ENCODE measurements at places on chromosomes 4 and X.
A peak's percentile ranks its signal among the peaks of the same experiment; 100 is the strongest.

DNA sequence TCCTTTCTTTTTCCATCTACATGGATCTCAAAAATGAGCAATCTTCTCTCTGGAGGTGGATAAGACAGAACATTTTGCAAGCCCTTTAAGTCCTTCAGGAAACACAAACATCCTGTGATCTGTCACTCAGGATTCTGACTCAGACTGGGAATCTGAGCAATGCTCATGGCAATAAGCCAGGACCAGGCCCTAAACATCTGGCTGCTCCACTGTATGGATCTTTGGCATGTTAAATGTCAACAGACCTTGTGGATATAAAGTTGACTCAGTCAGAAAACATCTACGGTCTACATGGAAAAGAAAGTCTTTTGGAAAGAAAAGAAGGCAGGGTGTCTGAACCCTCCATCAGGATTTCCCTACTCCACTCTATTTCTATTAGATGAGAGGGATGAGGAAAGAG lies 17.8 kb upstream of the CHIC2 start:
- no peak for DNase-seq

- no peak for DNase-seq
Measured at GRCh38 chr4:66223068-66223703, 552.9 kb upstream of the EPHA5 start.

DNA sequence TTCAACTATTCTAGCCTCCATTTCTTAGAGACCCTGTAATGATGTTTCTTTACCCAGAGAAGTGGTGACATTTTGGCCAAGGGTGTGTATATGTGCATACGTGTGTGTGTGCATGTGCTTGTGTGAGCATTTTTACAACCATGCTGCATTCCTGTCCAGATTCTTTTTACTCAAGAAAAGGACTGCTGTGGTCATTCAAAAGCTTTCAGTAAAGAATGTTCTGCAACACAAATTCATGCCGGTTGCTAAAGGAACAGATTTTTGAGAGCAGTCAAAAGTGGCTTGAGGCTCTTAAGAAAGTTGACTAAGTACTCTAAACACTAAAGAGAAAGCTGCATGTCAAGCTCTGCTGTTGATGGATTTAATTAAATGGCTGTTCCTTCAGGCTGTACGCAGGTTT lies 65.0 kb upstream of the FMR1 start:
- DNase-seq = no peak

GRCh38 chr4:99394896-99395295 lies 40.2 kb downstream of the ADH7 start:
- no peak for DNase-seq

GRCh38 chr4:15006416-15007024 lies 4.2 kb downstream of the CPEB2 start:
- DNase-seq = no peak

GRCh38 chr4:172830295-172830764 lies 338.3 kb upstream of the GALNT7 start:
- peak; percentile 20 for DNase-seq

GRCh38 chr4:22522206-22522605 lies 6.3 kb upstream of the ADGRA3 start:
- no peak for DNase-seq

GRCh38 chr4:845836-846251 lies 19.9 kb upstream of the CPLX1 start:
- no peak for DNase-seq

GRCh38 chr4:170009291-170009690 lies 16.9 kb downstream of the MFAP3L start:
- no peak for DNase-seq

GRCh38 chr4:6957148-6957520 lies 47.5 kb downstream of the TBC1D14 start:
- DNase-seq = no peak

GRCh38 chrX:146238173-146238572 lies 420.5 kb downstream of the SLITRK2 start:
- DNase-seq = no peak

DNA sequence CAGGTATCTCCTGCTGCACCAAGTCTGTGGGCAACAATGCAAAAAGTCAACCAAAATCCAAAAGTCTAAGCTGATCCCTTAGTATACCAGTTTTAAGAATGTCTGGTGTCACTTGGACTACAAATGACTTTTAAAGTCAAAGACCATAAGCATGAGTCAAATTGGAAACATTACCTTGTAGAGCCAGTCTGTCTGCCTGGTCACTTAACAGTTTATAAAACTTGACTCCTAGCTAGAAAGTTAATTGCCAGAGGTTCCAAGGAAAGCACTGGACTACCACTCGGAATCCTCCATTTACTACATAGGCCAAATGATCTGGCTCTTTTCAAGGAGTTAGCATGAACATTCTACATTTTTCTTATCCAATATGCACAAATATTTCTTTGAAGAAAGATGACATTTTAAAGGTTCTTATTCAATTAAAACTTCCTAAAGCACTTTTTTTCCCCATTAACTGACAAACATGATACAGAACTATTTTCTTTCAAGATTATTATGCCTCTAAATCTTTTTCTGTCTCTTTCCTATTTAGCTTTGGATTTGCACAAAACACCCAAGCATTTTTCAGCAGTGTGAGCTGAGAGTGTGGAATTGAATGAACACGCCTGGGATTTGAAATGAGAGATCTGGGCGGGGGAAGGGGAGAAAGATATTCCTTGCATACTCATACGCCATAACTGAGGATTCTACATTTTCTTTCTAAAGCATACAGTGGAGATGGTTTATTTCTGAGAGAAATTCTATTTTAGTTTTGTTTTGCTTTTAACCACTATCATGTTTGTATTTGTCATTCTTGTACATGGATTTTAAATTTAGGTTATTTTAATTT lies 188.4 kb downstream of the SHROOM3 start:
- DNase-seq = no peak

DNA sequence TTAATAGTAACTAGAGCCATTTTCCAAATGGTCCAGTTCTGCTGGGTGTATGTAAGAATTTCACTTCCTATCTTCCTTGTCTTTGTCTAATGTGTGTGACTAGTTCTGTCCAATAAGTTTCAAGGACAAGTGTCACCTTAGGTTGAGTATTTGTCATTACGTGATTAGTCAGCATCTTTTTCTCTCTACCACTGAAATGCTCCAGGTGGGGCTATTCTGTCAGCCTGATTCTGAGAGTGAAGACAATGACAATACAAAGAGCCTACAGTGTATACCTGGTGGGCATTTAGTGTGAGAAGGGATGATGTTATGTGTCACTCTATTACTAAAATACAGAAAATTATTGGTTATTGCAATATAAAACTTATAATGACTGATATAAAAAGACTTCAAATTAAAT lies 876.3 kb downstream of the C4orf33 start:
- no peak for DNase-seq

DNA sequence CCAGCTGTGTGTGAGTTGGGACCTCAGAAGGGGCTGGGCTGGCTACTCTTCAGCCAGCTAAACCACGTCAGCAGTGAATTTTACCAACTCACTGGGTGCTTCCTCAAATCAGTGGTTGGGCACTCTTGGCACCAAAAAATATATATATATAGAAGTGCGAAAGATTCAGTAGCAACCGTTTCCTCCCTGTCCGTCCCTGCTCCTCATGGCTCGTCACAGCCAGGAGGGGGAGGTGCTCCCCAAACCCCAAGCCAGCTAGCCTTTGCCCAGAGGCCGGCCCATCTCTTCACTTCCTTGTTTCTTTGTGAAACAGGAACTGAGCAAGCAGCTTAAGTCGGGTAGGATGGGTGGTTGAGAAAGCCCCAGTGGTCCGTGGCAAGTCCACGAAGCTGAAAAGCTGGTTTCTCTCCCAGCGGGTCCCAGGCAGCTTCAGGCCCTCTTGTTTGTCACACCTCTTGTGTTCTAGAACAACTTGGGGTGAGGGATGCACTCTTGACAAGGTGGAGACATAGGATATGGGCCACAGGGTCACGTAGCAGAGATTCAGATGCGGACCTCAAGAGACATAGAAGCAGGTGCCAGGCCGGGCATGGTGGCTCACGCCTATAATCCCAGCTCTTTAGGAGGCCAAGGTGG lies 6.8 kb upstream of the SASH3 start:
- no peak for DNase-seq

DNA sequence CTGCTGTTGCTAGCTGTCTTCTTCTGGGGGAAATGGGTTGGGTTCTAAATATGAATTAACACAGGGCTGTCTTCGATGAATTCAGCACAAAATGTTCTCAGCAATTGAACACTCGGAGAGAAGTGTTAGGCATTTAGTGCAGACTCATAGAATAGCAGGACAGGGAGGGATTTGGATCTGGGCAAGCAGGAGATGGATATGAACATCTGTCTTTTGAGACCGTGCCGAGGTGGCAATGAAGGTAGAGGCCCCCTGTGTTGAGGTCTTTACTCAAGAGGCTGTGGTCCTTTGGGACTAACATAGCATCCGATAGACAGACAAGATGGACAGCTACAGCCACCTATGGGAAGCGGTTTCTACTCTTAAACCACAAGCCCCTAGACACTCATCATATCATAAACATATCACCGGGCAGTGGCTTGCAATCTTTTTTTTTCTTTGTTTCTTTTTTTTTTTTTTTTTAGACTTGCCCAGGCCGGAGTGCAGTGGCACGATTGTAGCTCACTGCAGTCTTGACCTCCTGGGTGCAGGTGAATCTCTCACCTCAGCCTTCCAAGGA lies 6.7 kb downstream of the CD99 start:
- DNase-seq = no peak

GRCh38 chrX:40144576-40144975 lies 46.8 kb upstream of the BCOR start:
- no peak for DNase-seq

DNA sequence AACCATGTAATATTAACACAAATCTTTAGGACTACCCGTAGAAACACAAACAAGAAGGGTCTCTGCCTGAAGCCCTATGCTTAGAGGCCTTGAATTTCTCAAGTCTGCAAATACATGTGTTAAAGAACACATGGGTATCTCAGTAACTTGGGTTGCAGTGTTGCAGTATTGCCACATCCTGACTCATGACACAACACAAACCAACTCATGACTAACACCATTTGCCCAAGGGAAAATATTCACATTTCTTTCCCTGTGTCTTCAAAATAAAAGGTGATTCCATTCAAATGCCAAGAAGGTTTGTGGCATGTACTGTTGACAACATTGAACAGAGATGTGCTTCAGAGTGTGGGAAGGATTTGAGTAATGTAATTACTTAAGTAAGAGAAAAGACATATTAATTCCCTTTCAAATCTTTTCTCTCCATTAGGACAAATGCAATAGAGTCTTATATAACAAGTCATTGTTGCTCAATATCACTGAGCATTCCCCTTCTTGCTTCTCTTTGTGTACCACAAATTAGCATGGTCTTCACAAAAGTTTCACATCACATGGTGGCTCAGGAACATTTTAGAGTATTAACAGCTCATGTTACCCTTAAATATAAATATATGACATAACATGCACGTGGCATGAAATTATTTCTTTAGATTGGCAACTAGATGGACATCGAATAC lies 487.1 kb downstream of the STPG2 start:
- no peak for DNase-seq

DNA sequence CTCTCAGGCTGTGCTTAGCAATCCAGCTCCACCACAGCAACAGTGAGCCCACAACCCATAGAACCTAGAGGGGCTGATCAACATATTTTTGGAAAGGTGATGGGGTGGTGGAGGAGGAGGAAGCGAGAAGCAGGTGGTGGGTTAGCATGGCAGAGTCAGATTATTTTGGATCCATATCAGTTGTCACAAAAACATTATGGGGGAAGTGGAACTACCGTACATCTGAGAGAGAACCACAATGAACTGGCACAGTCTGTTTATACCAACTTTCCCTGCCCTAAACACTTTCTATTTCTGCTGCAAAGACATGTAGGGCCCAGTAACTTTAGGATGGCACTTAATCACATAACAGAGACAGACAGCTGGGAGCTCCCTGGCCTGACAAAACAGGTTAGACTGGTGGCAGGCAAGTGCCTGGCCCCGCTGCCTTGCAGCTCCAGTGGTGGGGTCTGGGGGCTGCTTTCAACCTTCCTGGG lies 4.3 kb downstream of the SLC9A7 start:
- DNase-seq = no peak

GRCh38 chrX:9122519-9123245 lies 88.8 kb upstream of the FAM9B start:
- no peak for DNase-seq

- DNase-seq = no peak
Measured at GRCh38 chr4:14361084-14361483, 641.2 kb upstream of the CPEB2 start.

DNA sequence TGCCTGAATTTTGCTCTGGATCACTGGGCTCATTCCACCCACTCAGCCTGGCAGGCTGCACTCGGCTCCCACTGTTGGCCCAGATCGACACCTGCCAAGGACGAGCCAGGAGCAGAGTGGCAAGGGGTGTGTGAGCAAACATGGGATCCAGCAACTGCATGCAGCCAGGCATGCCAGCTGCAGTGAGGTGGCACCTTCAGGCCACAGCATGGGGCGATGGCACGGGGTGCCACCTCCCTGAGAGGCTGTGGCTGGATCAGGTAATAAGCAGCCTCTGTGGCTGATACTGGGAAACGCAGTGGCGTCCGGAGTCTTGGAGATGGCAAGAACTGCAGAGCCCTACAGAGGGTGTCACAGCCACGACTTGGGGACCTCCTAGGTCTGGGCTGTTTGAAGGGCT lies 244.5 kb upstream of the FSTL5 start:
- DNase-seq = no peak

- no peak for DNase-seq
Measured at GRCh38 chr4:56445699-56446098, 9.6 kb downstream of the PAICS start.

DNA sequence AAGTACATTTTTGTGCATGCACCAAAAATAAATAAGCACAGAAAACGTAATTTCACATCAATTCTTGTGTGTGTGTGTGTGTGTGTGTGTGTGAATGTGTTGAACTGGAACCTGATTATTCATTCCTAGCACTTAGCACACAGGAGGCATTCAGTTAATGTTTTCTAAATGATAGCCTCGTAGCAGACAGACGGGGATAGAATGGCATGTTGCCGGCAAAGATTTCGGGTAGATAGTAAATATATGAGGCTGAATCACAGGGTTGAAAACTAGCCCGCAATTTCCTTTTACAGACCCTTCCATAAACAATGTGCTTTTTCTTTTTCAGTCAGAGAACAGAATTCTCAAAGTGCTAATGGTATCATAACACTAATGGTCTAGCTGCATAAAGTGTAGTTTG lies 13.5 kb downstream of the MAOB start:
- DNase-seq = no peak

GRCh38 chr4:90318193-90318592 lies 191.0 kb downstream of the CCSER1 start:
- DNase-seq = peak; percentile 25

- DNase-seq = peak; percentile 93
Measured at GRCh38 chrX:72126539-72127140, 5.1 kb downstream of the RTL5 start.

DNA sequence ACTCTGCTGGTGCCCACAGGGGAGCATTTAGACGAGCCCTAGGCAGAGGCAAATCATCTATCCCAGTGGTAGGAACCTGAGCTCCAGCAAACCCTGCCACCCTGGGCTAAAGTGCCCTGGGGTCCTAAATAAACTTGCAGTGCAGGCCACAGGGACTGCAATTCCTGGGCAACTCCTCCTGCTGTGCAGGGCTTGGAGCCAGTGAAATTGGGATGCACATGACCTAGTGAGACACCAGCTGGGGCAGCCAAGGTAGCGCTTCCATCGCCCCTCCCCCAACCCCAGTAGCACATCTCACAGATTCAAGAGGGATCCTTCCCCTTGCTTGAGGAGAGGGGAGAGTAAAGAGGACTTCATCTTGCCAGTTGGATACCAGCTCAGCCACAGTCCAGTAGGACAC lies 44.1 kb downstream of the CHRNA9 start:
- no peak for DNase-seq

- no peak for DNase-seq
Measured at GRCh38 chrX:20221902-20222301, 44.8 kb downstream of the RPS6KA3 start.

- no peak for DNase-seq
Measured at GRCh38 chr4:26992657-26993361, 132.2 kb downstream of the STIM2 start.
